ENCODE measurements at places on chromosomes 4 and X.

DNA sequence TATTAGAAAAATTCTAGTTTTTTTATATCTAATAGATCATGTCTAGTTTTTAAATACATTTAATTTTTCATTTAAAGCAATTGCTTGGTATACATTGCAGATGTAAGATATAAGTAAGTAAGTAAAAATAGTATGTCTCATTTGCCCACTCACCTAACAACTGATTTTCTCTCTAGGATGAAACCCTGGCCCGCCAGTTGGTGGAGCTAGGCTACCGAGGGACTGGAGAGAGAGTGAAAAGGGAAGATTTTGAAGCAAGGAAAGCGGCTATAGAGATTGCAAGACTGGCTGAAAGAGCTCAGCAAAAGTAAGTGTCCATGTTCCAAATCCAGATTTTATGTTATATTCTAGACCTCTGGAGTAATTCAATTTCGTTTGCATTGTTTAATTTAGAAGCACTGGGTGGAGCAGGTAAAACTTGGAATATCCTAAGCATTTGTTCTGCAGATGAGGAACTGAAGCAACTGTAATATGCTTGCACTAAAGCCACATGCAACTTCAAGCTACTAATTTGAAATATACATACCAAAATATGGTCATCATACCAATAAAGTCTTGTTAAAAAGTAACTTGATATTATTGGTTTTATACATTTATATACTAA, 27.1 kb downstream of the CFAP299 start:
- DNase-seq: peak; percentile 44

DNA sequence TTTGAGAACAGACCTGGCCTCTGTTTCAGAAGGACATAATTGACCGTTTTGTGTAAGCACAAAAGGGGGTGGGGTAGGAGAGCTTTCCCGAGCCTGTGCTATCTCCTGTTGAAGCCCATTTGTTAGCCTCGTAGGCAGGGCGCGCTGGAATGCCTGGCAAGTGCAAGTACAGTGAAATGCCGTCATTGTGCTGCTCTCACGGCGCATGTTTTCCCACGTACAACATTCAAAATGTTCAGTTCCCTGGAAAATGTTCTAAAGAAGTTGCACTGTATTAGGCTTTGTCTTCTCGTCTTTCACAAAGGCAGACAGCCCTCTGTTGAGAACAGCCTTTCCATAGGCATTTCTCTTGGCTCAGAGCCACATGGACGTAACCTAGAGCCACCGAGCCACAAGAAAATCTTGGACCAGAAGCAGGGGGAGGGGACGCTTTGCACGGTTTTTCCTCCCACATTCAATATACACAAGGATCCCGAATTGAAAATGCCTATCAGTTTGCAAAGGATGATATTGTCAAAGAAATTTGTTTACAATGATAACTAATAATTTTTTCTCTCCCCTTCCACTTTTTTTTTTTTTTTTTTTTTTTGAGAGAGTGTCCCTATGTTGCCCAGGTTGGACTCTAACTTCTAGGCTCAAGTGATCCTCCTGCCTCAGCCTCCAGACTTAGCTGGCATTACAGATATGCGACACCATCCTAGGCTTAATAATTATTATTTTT, 54.6 kb upstream of the RAPGEF2 start:
- DNase-seq: no peak

- no peak for DNase-seq
Observed at GRCh38 chr4:77172336-77172735, 15.3 kb downstream of the CCNG2 start.

DNA sequence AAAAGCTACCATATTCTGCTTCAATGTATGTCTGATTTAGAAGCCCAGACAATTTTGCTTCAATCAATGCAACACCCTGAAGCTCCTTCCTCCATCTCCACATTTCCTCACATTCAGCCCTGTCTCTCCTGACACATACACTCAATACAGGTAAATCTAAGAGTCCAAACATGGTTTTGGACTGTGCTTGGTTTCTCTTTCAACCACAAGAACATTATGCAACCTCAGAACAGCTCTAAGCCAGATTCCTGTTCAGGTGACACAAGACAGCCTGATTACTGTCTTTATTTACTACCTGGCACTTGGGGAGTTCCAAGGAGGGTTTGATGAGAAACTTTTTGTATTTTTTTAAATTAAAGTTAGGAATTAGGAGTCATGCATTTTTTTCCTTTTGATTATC, 307.5 kb upstream of the SLIT2 start:
- DNase-seq: no peak

- DNase-seq: peak; percentile 91
Observed at GRCh38 chr4:40763228-40763716, 13.5 kb downstream of the NSUN7 start.

GRCh38 chr4:114606245-114606644, 7.6 kb downstream of the UGT8 start:
- no peak for DNase-seq

- peak; percentile 53 for DNase-seq
Observed at GRCh38 chr4:147479786-147480185, 1.1 kb upstream of the EDNRA start.

DNA sequence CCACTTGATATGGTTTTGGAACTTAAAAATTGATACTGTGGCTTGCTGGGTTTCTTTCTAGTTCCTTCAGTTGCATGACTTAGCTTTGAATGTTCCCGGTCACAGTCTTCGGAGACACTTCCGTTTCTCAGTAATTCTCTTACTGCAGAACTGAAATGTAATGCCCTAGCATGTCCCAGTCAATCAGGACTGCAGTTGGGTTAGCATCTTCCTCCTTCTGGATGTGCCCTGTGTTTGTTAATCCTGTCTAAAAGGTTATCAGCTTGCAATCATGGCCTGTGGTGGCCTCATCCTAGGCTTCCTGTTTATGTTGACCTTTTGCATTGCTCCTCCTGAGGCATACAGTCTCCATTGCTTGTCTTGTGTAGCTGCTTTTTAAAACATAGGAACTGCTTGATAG, 275.9 kb downstream of the ARHGAP10 start:
- no peak for DNase-seq

DNA sequence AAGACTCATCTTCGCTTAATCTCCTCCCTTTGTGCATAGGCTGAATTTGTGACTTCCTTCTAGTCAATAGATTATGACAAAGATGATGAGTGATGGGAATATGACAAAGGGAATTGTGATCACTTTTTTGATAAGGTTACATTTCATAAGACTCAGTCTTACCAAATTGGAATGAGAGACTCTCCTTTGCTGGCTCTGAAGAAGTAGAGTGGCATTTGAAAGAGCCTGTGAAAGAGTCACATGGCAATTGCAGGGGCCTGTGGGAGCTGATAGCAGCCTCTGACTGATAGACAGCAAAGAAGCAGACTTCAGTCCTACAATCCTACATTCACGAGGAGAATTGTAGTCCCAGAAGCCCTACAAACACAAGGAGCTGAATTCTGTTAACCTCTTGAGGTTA, 44.9 kb upstream of the ADAMTS3 start:
- DNase-seq: no peak

DNA sequence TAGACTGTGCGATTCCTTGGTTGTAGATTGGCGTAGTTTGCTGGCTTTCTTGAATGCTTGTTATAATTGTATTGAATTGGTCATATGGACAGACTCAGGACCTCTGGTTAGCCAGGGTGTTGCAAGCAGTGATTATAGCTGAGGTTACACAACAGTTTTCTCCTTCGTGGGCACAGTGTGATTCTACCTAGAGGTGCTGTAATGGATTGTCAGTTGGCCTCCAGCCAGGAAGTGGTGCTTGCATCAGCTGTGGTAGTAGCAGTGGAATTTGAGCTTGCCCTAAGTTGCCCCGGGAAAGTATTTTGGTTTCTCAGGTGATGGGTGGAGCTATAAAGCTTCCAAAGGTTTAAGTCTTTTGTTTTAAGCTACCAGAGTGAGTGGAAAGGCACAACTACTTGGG, 23.1 kb upstream of the GABRG1 start:
- DNase-seq: no peak

DNA sequence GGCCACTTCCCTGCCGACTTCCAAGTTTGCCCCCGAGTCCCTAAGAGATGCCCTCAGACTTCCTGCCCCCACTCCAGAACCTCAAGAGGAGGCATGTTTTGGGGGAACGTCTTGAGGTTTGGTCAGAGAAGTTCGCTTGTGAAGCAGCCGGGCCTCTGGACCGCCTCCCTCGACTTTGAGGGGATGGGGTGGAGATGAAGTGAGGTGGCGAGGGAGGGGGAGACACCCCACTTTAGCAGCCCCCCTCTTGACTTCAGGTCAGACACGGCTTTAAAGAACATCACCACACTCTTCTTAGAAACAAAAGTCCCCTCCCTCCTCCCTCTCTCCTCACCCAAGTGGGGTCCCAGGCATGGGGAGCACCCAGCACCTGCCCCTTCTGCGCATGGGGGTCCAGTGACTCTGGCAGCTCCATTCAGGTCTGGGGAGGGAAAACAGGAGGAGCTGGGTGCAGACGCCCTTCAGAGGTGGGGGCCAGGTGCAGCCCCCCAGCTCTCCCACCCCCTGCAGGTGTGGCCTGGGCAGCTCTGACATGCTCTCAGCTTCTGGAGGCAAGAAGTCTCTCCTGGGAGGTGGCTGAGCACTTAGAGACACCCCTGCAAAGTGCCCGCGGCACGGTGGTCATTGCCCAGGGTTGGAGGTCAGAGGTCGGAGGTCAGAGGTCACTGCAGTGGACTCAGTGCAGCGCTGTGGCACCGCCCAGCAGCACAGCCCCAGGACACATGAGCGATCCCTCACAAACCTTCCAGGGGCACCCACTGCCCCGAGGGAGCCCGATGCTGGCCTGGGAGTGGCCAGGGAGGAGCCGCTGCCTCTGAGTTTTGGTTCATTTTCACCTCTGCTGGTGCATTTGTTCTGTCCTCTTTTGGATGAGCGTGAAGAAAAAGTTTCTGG, 108.8 kb downstream of the CPZ start:
- DNase-seq: no peak

DNA sequence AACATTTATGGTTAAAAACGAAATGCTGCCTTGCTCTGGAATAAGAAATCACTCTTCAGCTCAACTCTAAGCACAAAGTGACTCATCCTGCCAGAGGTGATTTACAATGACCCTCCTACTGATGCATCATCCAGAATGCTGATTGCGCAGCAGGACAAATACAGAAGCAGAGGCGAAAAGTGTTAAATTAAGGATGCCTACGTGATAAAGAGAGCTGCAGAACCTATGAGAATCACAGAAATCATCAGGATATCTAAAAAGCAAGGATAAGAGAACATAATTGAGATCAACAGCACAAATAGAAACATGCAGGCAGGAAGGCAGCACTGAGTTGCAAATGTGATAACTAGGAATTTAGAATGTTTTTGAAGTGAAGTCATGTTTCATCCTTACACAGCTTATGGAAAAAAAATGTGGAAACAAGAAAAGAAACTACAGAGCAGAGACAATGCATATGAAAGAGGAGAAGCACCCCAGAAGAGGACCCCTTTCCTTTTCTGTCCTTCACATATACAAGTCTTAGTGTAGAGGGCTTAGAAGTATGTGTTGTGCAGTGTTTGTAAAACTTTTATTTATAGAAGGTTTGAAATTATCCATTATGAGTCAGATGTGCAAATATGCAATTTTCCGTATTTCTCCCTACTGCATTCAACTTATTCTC, 188.4 kb downstream of the SLC7A11 start:
- no peak for DNase-seq

DNA sequence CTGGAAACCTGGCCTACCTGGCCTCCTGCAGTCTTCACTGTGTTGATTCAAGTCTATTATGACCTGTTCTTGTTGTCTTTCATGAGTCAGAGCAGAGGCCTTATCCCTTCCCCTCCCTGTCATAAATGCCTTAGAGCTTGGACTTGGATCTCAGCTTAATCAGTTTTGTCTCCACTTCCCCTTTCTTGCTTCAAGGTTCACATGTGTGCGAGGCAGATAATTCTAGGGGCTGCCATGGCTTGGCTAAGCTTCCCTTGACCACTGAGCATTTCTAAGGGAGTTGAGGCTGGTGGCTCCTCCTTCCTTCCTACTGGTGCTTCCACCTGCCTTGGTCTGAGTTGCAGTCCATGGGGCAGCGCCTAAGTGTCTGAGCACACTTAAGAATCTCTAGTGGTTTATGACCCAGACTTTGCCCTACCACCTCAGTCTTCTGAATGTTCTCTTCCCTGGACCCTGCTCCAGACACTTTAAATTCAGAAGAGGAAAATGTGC, 1.7 kb upstream of the HEPH start:
- DNase-seq: no peak

DNA sequence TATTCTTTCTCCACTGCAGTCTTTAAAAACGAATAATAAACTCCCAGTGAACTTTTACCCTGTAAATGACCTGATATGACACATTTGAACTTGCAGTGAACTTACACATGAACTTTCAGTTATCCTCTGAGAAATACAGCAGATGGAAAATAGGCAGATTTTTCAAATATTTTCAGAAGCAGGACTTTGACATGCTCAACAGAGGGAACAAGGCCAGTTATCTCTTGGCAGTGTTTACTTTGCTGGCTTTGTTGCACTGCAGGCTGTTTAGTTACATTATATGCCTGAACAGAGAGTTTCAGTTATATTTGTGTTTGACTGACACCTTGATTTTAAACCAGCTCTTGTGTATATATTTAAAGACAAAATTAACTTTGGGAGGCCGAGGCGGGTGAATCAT, 47.6 kb upstream of the FGG start:
- no peak for DNase-seq

- DNase-seq: peak; percentile 8
Observed at GRCh38 chr4:67122029-67122428, 423.3 kb downstream of the CENPC start.

GRCh38 chr4:137531986-137532868, at the start of gene PCDH18:
PCDH18 (minus strand) TSS chr4:137532494; CDS start chr4:137532088, 406 bp downstream.
- peak; percentile 71 for DNase-seq

- peak; percentile 73 for DNase-seq
Observed at GRCh38 chr4:44629280-44629866, 22.1 kb downstream of the YIPF7 start.

- no peak for DNase-seq
Observed at GRCh38 chrX:23332888-23333821, 1.5 kb upstream of the PTCHD1 start.

DNA sequence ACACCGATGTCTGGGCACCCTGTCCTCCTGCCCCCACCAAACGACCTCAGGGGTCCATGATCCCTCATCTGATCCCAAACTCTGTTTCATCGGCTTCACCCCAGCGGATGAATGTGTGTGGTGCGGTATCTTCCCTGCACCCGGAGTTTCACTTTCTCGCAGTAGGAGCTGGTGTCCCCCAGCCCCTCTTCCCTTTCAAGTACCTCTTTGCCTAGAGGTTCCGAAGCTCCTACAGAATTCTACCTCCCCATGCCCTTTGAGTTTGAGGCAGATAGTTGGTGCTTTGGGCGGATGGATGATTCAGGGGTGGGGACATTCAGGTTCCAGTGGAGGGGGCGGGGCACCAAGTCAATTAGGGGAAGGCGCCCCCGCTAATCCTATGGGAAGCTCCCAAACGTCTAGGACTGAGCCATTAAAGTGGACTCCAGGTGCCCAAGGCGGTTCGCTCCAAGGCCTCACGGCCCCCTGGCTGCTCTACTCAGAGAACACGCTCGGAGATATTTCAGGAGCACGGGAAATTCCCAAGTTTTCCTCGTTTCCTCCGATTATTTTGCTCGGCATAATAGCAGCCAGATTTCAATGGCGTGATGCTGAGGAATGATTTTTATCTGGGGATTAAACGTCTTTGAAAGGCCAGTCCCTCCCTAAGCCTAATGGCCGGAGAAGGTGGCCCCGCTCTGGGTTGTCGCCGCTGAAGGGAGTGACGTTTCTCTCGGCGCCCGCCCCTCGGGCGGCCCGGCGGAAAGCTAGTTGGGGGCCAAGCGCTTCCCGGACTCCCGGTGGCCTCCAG, 1.3 kb downstream of the MSX1 start:
- DNase-seq: peak; percentile 32
